GM23248 (cell line): ENCODE measurements at places on chromosomes 2 and 18.

- no peaks in the 10 kb centered on the region for H3K4me1 ChIP-seq
- no peaks in the 10 kb centered on the region for H3K36me3 ChIP-seq
- no peaks in the 10 kb centered on the region for H3K27me3 ChIP-seq
- H3K4me3 ChIP-seq = no peak overlapping the region
- DNase-seq = no peak
These were observed 27.1 kb upstream of the TGIF1 start for GRCh38 chr18:3422905-3423304.

DNA sequence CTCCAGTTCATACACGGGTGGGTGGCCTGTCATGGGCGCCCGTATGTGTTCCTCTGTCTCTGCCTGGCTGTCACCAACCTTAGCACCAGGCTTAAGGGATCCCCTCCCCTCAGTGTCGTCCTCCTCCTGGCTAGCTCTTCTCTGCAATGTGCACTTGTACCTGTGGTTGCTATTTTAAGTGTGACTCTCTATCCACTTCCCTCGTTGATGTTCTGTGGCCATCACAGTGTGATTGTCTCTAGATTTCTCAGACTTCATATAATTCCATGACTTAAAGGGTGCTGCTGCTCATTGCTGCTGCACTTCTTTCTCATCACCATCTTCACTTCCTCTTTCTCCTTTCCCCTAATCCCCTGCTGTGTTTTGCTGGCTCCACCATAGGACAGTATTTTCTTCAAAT is 143.4 kb downstream of the EML6 start:
- no peak overlapping the region for H3K27ac ChIP-seq
- no peaks in the 10 kb centered on the region for H3K27me3 ChIP-seq
- no peak for DNase-seq
- H3K4me3 ChIP-seq = no peak overlapping the region

DNA sequence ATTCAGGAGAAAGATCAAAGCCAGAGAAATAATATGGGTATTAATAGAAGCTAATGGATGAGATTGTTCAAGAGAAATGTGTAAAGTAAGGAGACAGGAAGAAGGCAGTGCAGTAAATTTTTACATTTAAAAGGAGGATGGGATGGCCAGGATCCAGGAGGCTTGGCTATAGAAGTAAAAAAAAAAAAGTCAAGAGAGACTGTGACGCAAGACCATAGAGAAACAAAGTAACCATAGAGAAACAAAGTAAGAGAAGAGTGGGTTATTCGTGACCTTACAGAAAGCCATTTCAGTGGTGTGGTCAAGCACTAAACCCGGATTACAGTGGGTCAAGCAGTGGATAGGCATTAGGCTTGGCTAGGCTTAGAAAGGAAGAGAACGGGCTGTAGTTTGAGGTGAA is 10.5 kb upstream of the FAM171B start:
- peaks cover 8% of the 10 kb centered on the region; the same call in 1 of the 2 replicates for H3K36me3 ChIP-seq
- no peaks in the 10 kb centered on the region for H3K27me3 ChIP-seq
- H3K4me1 ChIP-seq = no peaks in the 10 kb centered on the region

- no peaks in the 10 kb centered on the region for H3K36me3 ChIP-seq
- H3K4me3 ChIP-seq = no peak overlapping the region
- peaks cover 7% of the 10 kb centered on the region for H3K27me3 ChIP-seq
- peak; percentile 70 for DNase-seq
- H3K27ac ChIP-seq = no peak overlapping the region
These were observed 48.4 kb upstream of the ANKRD44 start for GRCh38 chr2:197358931-197359330.

DNA sequence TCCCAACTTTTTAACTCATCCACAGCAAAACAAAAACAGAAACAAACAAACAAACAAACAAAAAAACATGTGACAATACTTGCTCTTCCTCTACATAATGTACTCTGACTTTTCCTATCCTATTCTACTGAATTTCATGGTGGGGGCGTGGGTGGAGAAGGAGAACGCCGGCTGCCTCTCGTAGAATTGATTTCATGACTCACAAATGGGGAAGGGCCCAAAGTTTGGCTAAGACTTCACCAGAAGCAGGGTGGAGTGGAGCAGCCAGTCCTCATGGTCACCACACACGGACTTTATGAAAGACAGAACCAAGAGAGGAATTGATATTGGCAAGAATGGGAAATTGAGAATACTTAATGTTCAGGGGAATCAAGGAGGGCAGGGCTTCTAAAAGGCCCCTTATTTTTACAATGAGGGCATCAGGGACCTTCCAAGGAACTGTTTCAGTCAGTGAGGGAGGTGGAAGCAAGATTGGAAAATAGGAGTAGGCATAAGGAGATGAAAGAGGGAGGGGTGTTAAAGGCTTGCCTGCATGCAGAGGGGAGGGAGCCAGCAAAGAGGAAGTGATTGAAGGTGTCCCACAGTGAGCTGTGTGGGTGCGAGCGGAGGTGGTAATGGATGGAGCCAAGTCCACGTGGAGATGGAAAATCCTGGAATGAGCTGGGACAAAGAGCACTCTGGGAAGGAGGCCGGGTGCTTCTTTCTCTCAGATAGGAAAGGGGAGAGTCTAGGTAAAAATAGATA is 27.9 kb downstream of the MARCHF4 start:
- no peaks in the 10 kb centered on the region for H3K36me3 ChIP-seq
- H3K4me3 ChIP-seq = peak overlapping the region; percentile 7; the same call in 1 of the 2 replicates
- H3K27ac ChIP-seq = peak overlapping the region; percentile 63

DNA sequence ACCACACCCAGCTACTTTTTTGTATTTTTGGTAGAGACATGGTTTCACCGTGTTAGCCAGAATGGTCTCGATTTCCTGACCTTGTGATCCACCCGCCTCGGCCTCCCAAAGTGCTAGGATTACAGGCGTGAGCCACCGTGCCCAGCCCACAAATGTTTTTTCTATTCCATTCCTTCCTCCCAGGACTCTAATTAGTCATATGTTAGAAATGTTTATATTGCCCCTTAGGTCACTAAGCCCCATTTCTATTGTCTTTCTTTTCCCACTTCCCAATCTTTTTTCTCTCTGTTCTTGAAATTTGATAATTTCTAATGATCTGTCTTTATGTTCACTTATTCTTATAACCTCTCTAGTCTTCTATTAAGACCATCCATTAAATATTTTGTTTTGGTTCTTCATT is 31.3 kb upstream of the CDCA7 start:
- DNase-seq = no peak
- no peak overlapping the region for H3K27ac ChIP-seq
- no peaks in the 10 kb centered on the region for H3K4me1 ChIP-seq
- H3K36me3 ChIP-seq = no peaks in the 10 kb centered on the region

GRCh38 chr2:235677937-235678336 is 184.1 kb downstream of the AGAP1 start:
- DNase-seq = no peak
- no peak overlapping the region for H3K27ac ChIP-seq
- H3K36me3 ChIP-seq = no peaks in the 10 kb centered on the region
- no peaks in the 10 kb centered on the region for H3K27me3 ChIP-seq

DNA sequence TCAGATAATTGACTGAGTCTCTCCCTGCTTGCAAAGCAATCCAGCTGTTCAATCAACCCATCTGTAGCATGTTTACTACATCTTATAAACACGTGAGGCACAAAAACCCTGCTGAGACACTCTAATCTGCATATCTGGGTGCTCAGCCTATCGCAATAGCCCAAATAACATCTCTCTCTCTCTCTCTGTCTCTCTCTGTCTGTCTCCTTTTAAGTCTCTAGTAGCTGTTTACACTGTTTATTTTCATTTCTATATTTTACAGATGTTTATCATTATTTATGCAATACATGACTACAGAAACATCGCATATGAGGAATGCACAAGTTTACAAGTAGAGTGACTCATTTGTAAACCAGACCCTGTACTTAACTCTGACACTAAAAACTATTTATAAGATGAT is 422.1 kb upstream of the DSEL start:
- H3K36me3 ChIP-seq = no peaks in the 10 kb centered on the region
- 0 out of 2 replicates have a peak, but pooled peaks cover 6% of the 10 kb centered on the region for H3K4me1 ChIP-seq
- peak; percentile 41 for DNase-seq
- H3K27ac ChIP-seq = no peak overlapping the region
- no peak overlapping the region for H3K4me3 ChIP-seq

- no peak for DNase-seq
- no peaks in the 10 kb centered on the region for H3K27me3 ChIP-seq
- H3K36me3 ChIP-seq = no peaks in the 10 kb centered on the region
- H3K4me1 ChIP-seq = no peaks in the 10 kb centered on the region
- H3K4me3 ChIP-seq = no peak overlapping the region
These were observed 16.0 kb downstream of the VPS54 start for GRCh38 chr2:64003239-64003638.

- H3K36me3 ChIP-seq = no peaks in the 10 kb centered on the region
- DNase-seq = no peak
- H3K27me3 ChIP-seq = no peaks in the 10 kb centered on the region
- H3K4me1 ChIP-seq = no peaks in the 10 kb centered on the region
These were observed 1155.8 kb upstream of the TMEFF2 start for GRCh38 chr2:193350509-193350908.

DNA sequence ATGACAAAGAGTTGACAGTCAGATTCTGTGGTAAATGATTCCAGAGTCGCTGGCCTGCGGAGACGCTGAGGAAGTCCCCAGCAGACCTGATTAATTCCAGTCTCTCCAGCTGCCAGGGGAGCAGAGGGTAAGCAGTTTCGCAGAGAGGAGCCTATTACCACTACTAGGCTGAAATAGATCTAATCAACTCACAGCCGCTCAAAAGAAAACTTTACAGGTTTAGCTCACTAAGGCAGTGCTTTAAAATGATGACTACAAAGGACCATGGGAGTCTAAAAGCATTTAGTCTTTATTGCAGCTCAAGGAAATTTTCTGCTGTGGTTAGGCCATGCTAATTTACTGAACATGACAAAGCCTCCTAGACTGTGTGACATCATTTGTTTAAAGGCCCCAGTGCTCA is 445.6 kb upstream of the POU3F3 start:
- no peak overlapping the region for H3K27ac ChIP-seq
- no peaks in the 10 kb centered on the region for H3K27me3 ChIP-seq
- H3K36me3 ChIP-seq = no peaks in the 10 kb centered on the region
- no peak overlapping the region for H3K4me3 ChIP-seq

GRCh38 chr2:232984451-232985207 is 28.4 kb downstream of the NGEF start:
- H3K4me1 ChIP-seq = peaks cover 26% of the 10 kb centered on the region
- H3K27ac ChIP-seq = no peak overlapping the region
- DNase-seq = no peak
- no peak overlapping the region for H3K4me3 ChIP-seq
- no peaks in the 10 kb centered on the region for H3K27me3 ChIP-seq

- H3K27me3 ChIP-seq = no peaks in the 10 kb centered on the region
- H3K27ac ChIP-seq = no peak overlapping the region
- no peaks in the 10 kb centered on the region for H3K36me3 ChIP-seq
These were observed 613.4 kb downstream of the PLCL1 start for GRCh38 chr2:198417836-198418235.

GRCh38 chr2:197435598-197436420 is 981 bp upstream of the SF3B1 start:
- peak overlapping the region; percentile 82 for H3K4me3 ChIP-seq
- DNase-seq = no peak
- H3K27me3 ChIP-seq = no peaks in the 10 kb centered on the region
- peak overlapping the region; percentile 96 for H3K27ac ChIP-seq
- no peaks in the 10 kb centered on the region for H3K36me3 ChIP-seq
- H3K4me1 ChIP-seq = peaks cover 27% of the 10 kb centered on the region
